ENCODE measurements at places on chromosomes 2 and 18.

- DNase-seq: no peak
These were observed 22.3 kb downstream of the LRATD1 start for GRCh38 chr2:14654835-14655282.

GRCh38 chr2:174791746-174792280 is 27.5 kb upstream of the CHRNA1 start:
- no peak for DNase-seq

- no peak for DNase-seq
These were observed 25.4 kb downstream of the SLC40A1 start for GRCh38 chr2:189555232-189555631.

DNA sequence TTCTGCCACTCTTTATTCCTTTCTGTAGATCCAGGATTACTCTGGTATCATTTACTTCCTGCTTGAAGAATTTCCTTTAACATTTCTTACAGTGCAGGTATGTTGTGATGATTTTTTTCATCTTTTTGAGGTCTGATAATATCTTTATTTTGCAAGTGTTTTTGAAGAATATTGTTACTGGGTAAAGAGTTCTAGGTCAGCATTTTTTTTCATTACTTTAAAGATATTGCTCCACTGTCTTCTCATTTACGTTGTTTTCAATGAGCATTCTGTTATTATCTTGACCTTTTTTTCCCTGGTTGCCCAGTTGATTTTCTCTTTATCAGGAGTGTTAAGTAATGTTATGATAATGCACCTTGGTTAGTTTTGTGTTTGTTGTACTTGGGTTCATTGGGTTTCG is 31.7 kb upstream of the TMEM247 start:
- DNase-seq: no peak

GRCh38 chr2:8653485-8653884 is 28.4 kb upstream of the ID2 start:
- no peak for DNase-seq

GRCh38 chr2:118176601-118177000 is 88.3 kb downstream of the INSIG2 start:
- DNase-seq: no peak

DNA sequence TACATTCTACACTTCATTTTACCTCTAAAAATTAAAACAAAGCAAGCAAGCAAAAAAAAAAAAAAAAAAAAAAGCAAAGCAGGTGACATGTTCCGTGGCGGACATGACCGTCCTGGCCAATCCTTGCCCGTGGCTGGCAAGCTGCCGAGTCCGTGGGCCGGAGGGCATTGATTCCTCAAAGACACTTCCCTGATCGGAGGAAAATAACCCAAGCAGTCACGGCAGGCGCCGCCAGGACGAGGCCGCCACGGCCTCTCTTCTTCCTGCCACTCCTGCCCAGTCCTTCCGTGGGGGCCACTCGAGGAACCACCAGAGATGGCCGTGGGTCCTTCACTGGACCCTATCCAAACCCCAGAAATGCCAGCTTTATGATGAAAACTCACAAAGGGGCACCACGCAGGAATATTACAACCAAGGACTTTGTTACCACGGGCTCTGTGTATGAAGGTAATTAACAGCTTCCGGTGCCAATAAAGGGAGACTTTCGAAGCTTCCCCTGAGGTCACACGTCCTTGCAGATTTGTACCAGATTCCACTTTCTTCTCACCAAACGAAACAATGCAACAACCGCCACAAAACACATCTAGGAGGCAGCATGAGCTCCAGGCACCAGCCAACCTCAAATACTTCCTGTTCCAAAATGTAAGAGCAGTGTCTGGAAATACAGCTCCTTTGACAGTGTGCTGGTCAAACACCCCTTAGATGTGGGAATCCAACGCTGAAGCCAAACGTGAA is 170.3 kb downstream of the HDAC4 start:
- no peak for DNase-seq

GRCh38 chr2:163708265-163708664 is 27.5 kb downstream of the FIGN start:
- DNase-seq: no peak

GRCh38 chr2:174334781-174335251 is at the start of gene SP9:
Gene SP9, plus strand, starts transcription at chr2:174334954. Its CDS starts 139 bp downstream, at chr2:174335093.
- no peak for DNase-seq

GRCh38 chr2:46942143-46942526 is 26.5 kb upstream of the MCFD2 start:
- peak; percentile 37 for DNase-seq

DNA sequence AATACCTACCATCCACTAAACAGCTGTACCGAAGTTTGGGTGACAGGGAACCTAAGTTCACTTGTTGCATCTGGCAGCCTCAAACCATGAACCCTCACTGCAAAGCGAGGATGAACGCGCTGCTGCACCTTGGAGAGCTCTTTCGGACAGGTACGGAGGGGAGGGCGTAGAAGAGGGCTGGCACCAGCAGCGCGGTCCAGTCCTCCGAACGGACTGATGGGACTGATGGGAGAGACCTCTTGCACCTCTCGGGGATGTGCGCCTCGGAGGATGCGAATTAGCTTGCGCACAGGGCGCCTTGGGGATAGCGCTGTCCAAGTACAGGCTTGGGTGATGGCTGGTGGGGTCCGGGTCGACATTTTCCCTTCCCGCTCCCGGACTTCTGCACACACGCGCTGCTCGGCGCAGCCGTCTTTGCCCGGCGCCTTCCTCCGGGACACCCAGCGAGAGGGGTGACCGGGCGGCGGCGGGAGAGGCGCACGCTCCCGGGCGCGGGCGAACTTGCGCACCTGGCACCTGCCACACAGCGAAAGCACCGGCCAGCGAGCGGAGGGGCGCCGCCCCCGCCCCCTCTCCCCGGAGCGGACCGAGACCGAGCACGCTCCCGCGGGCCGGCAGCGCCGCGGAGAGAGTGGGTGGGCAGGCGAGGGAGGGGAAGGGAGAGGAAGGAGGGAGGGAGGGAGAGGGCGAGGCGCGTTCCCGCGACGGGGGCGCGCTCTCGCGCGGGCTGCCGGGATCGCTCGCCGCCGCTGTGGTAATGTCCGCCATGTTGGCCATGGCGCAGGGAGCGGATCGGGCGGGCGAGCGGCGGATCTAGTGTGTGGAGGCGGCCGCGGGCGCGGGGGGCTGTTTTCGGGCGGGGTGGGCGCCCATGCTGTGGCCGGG is at the start of gene EPC2:
Gene EPC2, plus strand, starts transcription at position 754 of the 885 bp plus-strand sequence. CDS start 267 bp downstream, outside the sequence.
- DNase-seq: peak; percentile 80

DNA sequence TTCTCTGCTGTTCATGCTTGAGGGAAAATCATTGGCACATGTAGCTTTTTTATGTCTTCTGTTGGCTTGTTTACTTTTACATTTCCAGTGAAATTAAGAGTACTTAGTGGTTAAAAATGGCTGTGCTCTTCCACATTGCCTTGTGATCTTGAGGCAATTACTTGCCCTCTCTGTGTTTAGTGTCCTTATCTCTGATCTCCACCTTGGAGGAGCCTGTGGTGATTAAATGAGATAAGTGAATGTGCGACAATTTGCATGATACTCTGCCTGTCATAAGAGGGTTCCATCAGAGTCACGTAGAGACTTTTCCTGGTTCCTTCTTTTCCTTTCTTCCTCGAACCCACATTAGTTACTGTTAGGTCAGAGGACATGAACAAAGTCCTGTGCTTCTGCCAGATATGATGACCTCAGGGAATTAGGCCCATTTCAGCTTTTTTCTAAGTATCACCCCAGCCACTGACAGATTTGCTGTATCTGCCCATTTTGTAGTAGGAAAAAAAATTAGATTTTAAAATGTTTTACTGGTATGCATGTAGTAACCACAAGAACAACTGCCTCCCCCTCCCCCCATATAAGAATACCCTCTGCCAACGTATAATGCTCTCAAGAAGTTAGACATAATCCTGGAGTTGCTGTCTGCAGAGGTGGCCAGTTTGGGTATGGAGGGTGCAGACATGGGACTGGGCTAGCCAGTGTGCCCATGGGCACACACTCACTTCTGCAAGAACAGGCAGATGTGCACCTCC is 51.9 kb downstream of the TET3 start:
- DNase-seq: no peak

- DNase-seq: no peak
These were observed 59.9 kb upstream of the REG3A start for GRCh38 chr2:79219383-79219988.

GRCh38 chr18:63881851-63882250 is 5.7 kb upstream of the SERPINB2 start:
- DNase-seq: no peak

DNA sequence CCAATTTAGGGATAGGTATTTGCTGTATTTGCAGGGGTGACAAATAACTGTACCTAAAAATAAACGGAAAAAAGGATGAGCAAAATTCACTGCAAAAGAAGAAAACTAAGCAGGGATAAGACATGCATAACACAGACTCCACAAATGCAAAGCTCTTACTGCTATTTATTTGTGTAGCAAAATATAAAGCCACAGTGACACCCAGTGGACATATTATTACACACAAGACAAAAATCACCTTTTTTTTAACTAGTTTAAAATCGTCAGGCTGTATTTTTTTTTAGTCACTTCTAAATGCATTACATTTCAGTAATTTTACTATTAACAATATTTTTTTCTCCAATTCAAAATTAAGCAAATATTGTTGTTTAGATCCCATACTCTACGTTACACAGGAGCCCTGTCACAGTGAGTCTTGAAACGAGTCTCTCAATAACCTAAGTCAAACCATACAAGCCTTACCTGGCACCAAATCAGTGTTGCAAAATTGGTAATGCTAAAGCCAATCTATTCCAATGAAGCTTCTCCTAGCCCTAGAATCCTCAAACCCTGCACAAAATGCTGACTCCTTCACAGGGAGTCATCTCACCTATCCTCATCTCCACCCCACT is 23.7 kb downstream of the METTL4 start:
- DNase-seq: no peak

GRCh38 chr2:136314240-136314639 is 196.3 kb upstream of the CXCR4 start:
- DNase-seq: no peak

- no peak for DNase-seq
These were observed 66.5 kb downstream of the LNPK start for GRCh38 chr2:175935289-175936181.

DNA sequence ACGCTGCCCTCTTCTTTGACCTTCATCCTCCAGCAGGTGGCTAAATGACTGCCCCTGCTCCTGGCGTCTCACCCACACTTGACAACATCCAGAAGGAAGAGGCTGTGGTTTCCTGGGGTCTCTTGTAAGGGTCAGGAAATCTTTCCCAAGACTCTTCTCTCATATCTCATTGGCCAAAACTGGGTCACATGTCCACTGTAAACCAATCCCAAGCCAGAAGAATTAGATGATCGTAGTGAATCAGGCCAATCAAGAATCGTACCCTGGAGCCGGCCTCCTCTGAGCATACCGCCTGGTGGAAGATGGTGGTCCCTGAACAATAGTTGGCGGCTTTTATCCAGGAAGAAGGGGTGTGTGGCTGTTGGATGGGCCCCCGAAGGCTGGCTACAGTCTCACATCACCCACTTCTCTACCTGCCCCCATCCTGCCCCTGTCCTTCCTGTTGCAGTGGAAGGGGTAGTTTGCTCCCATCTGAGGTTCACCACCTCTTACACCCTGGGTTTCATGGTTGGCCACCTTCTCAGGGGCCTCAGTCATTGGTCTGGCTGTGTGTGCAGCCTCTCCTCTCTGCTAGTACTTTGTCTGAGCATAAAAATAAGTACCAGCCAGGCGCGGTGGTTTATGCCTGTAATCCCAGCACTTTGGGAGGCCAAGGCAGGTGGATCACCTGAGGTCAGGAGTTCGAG is 3.8 kb downstream of the SAG start:
- no peak for DNase-seq

GRCh38 chr2:124662946-124663644 is 638.0 kb downstream of the CNTNAP5 start:
- DNase-seq: no peak

- no peak for DNase-seq
These were observed 39.4 kb downstream of the OSGEPL1 start for GRCh38 chr2:189723192-189723591.

DNA sequence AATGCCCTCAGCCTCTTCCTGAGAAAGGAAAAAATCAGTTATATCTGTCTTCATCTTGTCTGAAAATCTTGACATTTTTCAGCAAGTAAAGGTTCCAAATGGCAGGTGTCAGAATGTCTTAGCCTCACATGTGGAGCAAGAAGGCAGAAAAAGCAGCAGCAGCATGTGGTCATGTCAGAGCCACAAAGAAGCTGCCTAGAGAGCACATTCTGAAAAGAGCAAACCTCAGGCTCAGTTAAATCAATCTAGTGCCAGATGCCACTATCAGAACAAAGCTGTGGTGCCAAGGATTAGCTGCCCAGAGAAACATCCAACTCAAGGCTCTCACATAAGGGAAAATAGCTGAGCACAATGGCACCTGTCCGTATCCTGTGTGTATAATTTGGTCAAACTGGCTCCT is 105.9 kb downstream of the SRBD1 start:
- DNase-seq: no peak

DNA sequence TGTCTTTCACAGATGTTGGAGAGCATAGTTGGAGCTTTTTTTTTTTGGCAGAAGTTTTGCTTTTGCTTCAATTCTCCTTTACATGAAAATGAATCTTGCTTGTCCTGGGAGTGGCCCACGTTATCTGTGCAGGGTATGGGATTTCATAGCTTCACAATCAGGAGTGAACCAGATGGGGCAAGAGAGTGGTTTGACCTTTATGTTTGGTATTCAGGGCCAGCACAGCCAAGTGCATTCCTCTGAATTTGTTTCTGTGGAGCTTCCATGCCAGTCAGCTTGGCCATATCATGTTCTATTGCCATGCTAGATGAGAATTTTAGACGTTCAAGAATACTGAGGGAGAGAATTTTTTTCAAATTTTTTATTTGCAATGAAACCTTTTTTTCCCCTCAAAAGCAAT is 116.6 kb downstream of the PRPF40A start:
- no peak for DNase-seq

DNA sequence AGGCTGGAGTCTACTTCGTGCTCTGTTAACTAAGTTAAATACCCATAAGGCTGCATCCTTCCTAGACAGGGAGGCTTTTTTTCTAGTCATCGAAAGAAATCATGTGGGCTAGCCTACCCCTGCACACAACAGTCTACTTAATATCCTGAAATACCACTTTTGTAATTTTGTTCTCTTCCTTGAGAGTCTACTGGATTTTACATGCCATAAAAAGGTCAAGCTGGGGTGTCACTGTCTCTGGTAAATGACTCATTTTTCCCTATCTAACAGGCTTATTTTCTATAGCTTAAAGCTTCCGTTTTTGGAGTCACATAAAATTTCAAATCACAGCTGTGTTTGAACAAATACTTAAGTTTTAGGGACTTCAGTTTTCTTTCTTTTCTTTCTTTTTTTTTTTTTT is 10.7 kb upstream of the STAM2 start:
- no peak for DNase-seq

GRCh38 chr2:239234191-239235175 is 166.3 kb downstream of the HDAC4 start:
- DNase-seq: no peak

DNA sequence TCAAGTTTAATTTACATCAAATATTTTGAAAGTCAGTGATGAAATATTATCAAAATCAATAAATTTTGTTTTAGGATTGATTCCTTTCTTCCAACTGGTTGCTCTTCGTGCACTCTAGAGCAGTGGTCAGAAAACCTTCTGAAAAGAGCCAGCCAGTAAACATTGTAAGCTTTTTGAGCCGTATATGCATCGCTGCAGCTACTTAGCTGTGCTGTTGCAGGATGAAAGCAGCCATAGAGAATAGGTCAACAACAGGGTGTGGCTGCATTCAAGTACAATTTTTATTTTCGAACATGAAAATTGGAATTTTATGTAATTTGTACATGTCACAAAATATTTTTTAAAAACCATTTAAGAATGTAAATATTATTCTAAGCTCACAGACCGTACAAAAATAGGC is 94.9 kb downstream of the MGAT5 start:
- DNase-seq: no peak

Measured in stimulated activated CD4-positive, alpha-beta T cell treated with anti-CD3 and anti-CD28 coated beads, Interleukin-1b, Interleukin-23, amount 100 ng/mL, for 1 hour (primary cell).